ENCODE measurements at places on chromosomes 11 and 22. TPM values are rescaled to one million over a fixed set of nuclear protein-coding genes. Genes with fewer than 3 reads are reported as not detected.
A peak's percentile ranks its signal among the peaks of the same experiment; 100 is the strongest.

DNA sequence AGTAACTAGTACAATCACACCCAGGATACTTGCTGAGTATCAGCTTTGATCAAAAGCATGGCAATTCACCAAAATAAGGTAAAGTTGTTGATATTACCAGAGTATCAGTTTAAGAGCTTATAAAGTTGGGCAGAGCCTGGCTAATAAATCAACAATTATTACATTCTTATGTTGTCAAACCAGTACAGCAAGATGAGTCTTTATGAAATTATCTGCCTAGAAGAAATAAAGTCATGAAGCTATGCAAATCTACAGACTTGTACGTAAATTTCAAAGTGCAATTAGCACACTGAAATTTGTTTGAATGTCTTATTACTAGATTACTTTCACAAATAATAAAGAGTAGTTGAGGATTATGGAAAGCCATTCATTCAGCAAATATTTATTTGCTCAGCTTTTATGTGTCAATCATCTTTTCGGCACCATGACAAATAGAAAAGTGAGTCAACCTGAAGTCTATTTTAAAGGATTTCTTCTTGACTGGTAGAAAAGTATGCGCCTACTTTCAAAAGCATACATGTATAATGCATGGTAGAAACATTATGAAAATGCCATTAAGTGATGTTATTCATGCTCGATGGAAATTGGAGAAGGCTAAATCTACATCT lies 5.0 kb upstream of the ANO3 start:
- no peak overlapping the region for H3K27ac ChIP-seq
- no peaks in the 10 kb centered on the region for H3K36me3 ChIP-seq
- DNase-seq: no peak
- peaks cover 23% of the 10 kb centered on the region for H3K4me1 ChIP-seq
- no peaks in the 10 kb centered on the region for H3K27me3 ChIP-seq

DNA sequence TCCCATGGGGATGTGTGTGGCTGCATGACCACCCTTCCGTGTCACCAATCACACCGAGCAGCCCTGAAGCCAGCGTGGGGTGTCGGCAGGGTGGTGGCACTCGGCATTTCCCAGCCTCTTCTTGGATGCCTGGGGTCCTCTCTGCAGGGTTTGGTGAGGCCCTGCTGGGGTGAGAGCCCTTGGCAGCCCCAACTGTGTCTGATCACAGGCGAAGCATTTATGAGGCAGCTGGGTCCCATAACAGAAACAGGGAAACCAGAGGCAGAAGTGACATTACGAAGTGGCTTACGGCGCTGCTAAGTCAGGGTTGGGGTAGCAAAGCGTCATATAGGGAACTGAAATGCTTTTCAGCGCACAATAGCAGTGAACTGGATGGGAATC lies 92.3 kb upstream of the SEPTIN5 start:
- H3K36me3 ChIP-seq: no peaks in the 10 kb centered on the region
- H3K4me3 ChIP-seq: no peak overlapping the region
- DNase-seq: no peak
- peak overlapping the region; percentile 89 for H3K27ac ChIP-seq
- peaks cover 56% of the 10 kb centered on the region for H3K4me1 ChIP-seq

- H3K4me3 ChIP-seq: no peak overlapping the region
Measured at GRCh38 chr11:129574431-129574830, 198.8 kb downstream of the BARX2 start.

DNA sequence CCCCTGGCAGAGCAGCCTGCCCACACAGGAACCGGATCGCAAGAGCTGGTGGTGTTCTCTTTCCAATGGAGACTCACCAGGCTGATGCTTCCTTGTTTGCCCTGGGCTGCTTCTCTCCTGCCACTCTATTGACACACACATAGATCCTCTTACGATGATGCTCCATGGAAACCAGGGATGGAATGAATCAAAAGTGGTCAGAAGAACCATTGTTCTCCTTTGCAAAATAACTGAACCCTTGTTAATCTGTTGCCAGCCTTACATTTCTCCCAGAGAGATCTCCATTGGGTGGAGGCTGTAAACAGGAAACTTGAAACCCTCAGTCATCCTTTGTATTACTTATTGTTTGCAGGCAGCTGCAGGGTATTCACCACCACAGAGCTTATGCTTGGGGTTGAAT lies 24.6 kb upstream of the LDLRAD3 start:
- H3K4me3 ChIP-seq: no peak overlapping the region
- no peak for DNase-seq
- H3K36me3 ChIP-seq: no peaks in the 10 kb centered on the region
- peaks cover 20% of the 10 kb centered on the region for H3K4me1 ChIP-seq
- H3K27ac ChIP-seq: no peak overlapping the region

Gene PHOX2A
- 1.6 TPM for total RNA-seq

Gene TSSK2
- total RNA-seq: not detected

Gene FREY1
- total RNA-seq: 1.8 TPM

Gene CCDC87
- 0.71 TPM for total RNA-seq

Gene YPEL4
- not detected for total RNA-seq
